NCI-H526 (cell line): ENCODE measurements at places on chromosomes 6 and 20.
A peak's percentile ranks its signal among the peaks of the same experiment; 100 is the strongest.

- no peak for DNase-seq
Observed at GRCh38 chr6:91606148-91606901, 1019.5 kb upstream of the MAP3K7 start.

DNA sequence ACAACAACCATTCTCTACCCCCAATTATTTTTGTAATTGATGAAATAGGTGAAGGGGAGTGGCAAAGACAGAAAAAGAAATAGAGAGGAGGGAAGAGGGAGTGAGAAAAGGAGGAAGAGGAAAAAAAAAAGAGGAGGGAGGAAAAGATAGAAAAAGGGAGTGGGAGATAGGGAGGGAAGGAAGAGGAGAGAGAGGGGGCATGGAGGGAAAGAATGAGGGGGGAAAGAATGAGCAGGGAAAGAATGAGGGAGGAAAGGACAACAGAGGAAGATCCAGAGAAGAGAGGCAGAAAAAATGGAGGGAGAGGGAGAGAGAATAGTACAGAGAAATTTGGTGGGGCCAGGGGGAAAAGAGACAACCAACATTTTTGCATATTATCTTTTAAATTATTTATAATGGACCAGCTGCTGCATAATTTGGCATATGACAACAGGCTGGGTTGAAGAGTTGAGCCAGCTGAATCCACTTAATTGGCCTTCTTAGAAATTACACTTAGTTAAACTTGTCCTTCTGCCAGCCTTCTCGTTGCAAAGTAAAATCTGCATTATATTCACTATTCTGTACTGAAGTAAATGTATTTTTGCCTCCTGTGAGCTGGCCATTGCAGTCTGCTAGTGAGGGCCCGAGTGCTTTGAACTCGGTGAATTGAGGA is 101.0 kb downstream of the ARHGAP18 start:
- DNase-seq: peak; percentile 32

DNA sequence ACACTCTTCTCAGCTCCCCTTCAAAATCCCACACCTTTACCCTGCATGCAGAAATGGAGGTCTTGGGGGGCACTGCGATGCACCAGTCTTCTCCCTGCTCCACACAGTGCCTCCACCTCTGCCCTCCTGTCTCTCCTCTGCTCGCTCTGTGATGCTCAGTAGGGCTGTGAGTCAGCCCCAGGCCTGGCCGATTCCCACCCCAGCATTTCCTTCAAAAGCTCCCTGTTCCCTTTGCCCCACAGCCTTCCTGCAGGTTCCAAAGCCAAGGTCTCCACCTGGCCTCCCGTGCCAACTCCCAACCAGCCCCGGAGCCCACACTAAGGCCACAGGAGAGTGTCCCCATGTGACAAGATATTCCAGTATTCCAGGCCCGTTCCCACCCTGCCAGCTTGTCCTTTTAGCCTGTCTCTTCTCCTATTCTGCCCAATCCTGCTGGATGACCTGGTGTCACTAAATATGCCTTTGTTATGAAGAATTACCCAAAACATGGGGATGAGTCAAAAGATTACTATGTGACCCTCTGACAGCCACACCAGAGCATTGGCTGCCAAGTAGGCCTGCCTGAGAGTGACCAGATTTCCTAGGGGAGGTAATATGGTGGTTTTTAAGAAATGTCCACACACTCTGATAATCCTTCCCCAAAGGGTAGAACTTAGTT is 118.9 kb upstream of the NXT1 start:
- no peak for DNase-seq

DNA sequence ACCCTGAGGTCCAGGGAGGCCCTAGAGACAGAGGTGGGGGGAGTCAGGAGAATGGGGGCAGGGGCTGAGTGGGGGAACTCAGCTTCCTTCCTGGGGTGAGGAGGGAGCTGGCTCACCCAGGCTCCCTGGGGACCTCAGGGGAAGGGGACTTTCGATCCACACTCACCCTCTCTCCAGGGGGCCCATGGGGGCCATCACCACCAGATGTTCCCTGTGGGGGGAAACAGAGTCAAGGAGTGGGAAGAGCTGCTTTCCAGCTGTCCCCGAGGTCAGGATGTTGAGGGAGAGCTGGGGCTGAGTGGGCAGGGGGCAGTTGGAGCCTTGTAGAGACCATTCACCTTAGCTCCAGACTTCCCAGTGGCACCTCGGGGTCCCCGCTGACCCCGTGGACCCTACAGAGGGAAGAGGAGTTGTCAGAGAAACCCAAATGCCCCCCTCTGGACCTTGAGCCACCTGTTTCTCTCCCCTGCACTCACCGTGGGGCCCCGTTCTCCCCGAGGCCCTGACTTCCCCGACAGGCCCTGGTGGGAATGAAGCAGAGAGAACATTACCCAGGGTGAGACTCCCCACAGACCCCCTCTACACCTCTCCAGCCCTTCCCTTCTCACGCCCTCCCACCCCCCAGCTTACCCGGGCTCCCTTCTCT is 18.6 kb downstream of the COL11A2 start:
- no peak for DNase-seq

- no peak for DNase-seq
Observed at GRCh38 chr6:160248538-160248937, 10.1 kb downstream of the SLC22A2 start.

DNA sequence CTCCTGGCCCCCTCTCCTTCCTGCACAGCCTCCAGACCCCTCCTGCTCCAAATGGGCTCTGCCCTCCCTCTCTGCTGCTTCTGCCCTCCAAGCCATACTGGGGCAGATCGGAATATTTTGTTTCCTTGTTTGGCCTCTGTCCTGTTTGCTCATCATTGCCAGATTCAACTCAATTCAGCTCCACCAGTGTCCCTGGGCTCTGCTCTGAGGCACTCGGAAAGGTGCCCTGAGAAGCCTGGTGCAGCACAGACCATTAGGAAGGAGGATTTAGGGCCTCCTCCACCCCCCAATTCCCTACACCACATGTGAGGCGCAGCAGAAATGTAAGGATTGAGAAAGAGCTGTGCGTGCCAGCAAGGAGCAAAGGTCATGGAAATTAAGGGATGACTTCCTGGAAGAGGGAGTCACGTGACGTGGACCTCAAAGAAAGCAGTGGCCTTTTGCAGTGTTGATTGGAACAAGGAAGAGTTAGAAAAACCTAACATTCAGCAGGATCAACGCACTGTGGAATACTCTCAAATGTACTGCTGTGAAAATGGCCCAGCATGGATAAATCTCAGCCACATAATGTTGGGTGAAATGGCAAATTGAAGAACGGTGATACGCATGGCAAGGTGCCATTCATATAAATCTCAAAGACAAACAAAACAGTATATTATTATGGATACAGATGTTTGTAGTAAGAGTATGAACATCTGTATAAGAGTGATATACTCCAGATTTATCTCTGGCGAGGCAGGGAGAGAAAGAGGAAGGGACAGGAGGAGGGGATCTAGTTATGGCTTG is 229.5 kb upstream of the RNF24 start:
- no peak for DNase-seq

GRCh38 chr20:59163631-59164530 is at the start of gene ZNF831:
TSS of gene ZNF831 (plus strand) at chr20:59163821. CDS start at chr20:59191020, 27,199 bp downstream.
- DNase-seq: no peak

- DNase-seq: no peak
Observed at GRCh38 chr6:22001396-22002027, 295.3 kb downstream of the PRL start.

DNA sequence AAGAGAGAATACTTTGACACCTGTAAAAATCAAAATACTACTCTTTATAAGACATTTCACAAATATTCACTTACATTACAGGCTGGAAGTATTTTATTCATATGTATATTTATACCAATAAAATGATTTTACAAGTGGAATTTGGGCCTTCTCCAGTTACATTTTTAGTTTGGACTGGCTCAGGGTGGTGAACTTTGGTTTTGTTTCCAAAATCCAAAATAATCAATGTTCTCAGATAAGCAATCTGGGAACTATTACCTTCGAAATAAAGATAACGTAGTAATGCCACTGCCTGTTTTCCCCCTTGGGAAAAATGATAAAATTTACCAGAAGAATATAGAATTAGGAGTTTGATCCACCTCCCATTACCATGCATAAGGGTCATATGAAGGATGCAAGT is 31.6 kb upstream of the SCGN start:
- no peak for DNase-seq

- peak; percentile 87 for DNase-seq
Observed at GRCh38 chr20:46349035-46349741, 40.9 kb upstream of the CDH22 start.

DNA sequence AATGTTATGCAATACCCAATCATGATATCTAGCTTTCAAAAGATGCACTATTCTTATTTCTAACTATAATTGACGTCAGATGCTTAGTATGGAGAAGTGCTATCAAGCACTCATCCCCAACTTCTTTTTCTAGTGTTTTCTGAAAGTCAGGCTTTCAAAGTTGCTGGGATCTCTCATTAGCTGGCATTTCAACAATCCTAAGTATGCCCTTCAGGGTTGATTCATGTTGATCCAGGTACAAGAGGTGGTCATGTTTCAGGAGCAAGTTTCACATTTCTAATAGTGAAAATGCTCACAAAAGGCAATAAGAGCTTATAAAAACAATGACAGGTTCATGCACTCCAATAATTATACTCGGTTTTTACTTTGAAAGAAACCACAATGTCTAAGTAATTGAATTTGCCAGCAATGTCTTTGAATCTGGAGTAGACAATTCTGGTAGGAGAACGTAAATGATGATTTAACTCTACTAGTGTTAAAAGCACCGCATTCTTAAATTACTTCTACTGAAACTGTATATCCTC is 193.7 kb upstream of the KHDRBS2 start:
- no peak for DNase-seq

DNA sequence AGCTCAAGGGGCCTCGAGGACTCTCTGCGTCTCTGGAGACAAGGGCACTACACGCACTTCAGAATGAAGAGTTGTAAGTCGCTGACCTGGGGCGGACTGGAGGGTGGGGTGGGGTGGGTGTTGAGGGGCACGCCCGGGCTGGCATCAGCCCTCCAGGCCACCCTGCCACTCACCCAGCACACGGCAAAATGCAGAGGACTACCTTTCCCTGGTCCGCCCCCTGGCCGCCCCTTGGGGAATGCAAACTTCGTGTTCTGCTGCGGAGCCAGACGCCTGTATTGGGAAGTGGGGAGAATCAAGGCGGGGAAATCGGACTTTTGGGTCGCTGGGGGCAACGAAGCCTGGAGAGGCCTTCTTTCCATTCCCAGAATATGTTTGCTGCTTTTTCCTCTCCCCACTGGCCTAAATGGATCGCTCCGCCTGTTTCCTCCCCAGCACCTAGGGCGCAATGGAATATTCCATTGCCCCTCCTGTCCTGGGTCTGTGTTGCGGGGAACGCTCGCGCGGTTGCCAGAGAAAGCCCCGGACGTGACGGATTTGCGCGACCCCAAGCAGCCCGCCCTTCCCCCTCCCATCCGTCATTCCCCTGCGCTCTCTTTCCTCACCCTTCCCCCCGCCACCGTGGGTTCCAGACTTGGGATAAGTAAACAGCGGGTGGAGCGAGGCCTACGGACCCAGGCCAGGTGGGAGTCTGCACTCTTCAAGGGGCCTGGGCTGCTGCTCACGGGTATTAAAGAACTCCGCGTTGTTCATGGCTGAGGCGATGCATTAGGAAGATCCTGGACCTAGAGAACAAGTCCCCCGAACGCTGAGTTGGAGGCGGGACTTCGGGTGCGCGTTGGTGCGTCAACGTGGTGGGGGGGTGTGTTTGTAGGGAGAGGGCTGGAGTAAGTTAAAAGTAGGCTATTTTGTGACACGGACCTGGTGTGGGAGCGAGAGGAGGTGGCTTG is at the start of gene PPT2:
Gene PPT2 (plus strand): TSS at position 578 of the 950 bp plus-strand sequence. CDS start 454 bp downstream, outside the sequence.
- DNase-seq: peak; percentile 93

DNA sequence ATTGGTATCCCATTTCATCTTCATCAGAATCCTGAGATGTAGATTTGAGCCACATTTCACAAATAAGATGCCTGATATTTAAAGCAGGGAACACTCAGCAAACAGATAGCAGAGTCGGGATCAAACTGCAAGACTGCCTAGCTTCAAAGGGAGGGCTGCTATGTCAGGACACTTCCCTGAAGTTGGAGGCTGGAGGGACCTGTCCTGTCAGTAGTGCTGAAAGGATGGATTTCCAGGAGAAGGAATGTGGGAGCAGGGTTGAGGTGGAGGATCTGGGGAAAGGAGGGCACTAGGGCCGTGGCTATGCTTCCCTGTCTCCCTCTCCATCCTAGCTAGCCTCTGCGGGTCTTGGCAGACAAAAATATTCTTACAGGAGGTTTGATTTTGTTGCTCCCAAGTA is 32.2 kb downstream of the COX4I2 start:
- no peak for DNase-seq

- DNase-seq: no peak
Observed at GRCh38 chr6:71349976-71350615, 61.5 kb downstream of the OGFRL1 start.

DNA sequence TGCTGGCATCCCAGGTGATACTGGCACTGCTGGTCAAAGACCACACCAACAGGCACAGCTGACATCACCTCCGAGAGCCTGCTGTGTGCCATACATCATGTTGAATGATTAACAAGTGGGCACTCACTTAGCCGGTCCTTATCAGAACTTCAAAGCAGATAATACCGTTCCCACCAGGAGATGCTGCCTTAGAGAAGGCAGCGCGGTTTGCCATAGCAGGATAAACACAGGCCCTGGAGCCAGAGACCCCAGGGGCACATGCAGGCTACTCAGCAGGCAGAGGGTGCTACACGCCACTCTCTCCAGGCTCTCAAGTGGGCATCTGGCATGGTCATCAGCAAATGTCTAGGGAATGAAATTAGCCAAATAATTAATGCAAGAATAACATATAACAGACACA is 86.5 kb upstream of the CST7 start:
- no peak for DNase-seq

GRCh38 chr20:58339741-58340140 is 30.2 kb downstream of the RAB22A start:
- no peak for DNase-seq

GRCh38 chr6:51910851-51911250 is 176.6 kb downstream of the PKHD1 start:
- DNase-seq: no peak

DNA sequence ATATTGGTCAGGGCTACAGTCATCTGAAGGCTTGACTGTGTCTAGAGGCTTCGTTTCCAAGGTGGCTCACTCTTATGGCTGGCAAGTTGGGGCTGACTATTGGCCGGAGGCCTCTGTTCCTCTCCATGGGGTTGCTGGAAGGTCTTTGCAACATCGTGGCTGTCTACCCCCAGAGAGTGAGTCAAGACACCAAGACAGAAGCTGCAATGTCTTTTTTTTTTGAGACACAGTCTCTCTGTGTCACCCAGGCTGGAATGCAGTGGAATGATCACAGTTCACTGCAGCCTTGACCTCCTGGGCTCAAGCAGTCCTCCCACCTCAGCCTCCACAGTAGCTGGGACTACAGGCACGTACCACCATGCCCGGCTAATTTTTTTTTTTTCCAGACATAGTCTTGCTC is 29.4 kb upstream of the KIF3B start:
- DNase-seq: no peak

- no peak for DNase-seq
Observed at GRCh38 chr6:138430361-138431145, 26.5 kb downstream of the HEBP2 start.

- no peak for DNase-seq
Observed at GRCh38 chr6:19368511-19368910, 468.7 kb upstream of the ID4 start.
